ENCODE measurements at places on chromosomes 3 and 15. TPM values are rescaled to one million over a fixed set of nuclear protein-coding genes. Genes with fewer than 3 reads are reported as not detected.

- DNase-seq = no peak
Observed at GRCh38 chr3:157040456-157040855, 119.5 kb downstream of the CCNL1 start.

- no peak for DNase-seq
Observed at GRCh38 chr15:66323312-66323928, 30.1 kb downstream of the DIS3L start.

- DNase-seq = no peak
Observed at GRCh38 chr3:143182866-143183664, 63.5 kb downstream of the CHST2 start.

DNA sequence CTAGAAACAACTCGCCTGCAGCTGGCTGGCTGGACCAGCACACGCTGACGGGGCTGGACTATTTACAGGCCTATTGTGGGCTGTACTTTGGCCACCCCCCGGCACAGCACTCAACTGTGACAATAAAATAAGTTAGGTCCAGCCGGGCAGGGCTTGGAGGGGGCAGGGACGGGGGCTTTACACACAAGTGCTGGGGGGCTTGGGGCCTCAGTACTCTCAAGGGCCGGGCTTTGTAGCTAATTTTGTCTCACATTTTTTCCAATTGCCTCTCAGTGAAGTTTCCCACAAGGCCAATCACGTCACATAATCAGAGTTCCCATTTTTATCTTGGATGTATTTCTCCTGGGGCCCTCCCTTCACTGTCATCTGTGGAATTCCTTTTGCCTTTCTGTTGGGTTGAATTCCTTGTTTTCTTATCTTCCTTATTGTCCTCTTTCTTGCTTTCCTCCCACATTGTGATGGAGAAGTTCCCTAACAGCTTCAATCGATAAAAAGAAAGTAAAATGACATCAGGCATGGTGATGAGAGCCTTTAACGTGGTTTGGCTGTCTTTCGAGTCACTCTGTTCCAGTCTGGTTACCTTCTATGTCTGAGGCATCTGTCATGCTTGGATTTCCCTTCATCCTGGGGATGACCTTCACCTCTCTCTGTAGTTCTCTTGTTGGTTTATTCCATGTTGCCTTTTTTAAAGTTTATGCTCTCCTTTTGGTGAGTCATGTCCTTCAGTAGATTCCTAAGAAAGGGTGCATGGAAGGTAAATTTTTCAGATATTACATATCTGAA, 44.1 kb upstream of the CMTM7 start:
- no peak for DNase-seq

- no peak for DNase-seq
Observed at GRCh38 chr15:45732662-45733061, 97.8 kb downstream of the SQOR start.

GRCh38 chr3:2567451-2567850, 468.8 kb downstream of the CNTN4 start:
- DNase-seq = no peak

- DNase-seq = no peak
Observed at GRCh38 chr3:48433472-48434118, 3.7 kb upstream of the PLXNB1 start.

DNA sequence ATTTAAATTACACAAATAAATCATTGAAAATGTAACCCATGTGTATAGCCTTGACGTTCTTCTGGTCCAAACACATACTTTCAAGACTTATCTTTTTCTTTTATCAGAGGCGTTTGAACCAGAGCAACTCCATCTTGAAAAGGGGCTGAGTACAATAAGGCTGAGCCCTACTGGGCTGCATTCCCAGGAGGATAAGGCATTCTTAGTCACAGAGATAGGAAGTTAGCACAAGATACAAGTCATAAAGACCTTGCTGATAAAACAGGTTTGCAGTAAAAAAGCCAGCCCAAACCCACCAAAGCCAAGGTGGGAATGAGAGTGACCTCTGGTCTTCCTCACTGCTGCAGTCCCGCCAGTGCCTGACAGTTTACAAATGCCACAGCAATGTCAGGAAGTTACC, 101.0 kb upstream of the IGSF10 start:
- no peak for DNase-seq

GRCh38 chr15:92095693-92096092, 242.2 kb downstream of the SLCO3A1 start:
- no peak for DNase-seq

DNA sequence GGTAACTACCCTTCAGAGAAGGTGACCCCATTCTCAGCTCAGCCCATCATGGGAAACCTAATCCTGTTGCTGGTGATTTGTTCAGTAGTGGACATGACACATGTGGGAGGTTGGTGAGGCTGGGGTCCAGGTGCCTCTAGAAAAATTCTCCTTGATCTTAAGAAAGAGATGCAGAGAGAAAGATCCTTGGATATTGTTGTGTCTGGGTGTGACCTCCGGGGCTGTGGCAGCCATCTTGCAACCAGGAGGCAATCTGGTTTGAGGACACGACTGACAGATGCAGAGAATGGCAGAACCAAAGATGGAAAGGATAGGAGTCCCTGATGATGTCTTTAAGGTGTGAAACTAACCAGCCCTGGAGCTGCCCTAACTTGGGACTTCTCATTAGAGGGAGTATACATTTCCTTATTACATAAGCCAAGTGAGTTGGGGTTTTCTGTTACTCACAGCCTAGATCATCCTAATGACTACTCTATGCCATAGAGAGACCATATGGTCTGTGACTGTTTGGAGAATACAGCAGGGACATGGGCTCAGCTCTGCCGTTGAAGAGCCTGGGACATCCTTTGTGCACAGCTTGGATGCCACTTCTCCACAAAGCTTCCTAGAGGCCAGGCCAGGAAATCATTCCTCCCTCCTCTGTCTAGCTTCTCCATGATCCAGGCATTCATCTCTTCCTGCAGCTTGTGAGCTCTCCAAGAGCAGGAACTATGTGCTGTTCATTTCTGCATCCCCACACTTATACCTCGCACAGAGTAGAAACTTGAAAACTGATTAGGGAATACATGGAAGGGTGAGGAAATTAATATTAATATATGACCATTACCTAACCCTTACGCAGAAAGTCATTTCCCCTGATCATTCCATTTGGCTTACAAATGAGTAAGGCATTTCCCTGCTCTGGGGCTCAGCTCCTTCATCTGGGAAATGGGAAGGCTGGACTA, 45.9 kb downstream of the HRH1 start:
- no peak for DNase-seq

- no peak for DNase-seq
Observed at GRCh38 chr3:71310980-71311660, 272.4 kb downstream of the FOXP1 start.

- no peak for DNase-seq
Observed at GRCh38 chr3:60697132-60697531, 554.1 kb downstream of the FHIT start.

- no peak for DNase-seq
Observed at GRCh38 chr3:13879102-13879945, 547 bp downstream of the WNT7A start.

GRCh38 chr3:139519998-139520737, 19.4 kb downstream of the RBP1 start:
- DNase-seq = no peak

DNA sequence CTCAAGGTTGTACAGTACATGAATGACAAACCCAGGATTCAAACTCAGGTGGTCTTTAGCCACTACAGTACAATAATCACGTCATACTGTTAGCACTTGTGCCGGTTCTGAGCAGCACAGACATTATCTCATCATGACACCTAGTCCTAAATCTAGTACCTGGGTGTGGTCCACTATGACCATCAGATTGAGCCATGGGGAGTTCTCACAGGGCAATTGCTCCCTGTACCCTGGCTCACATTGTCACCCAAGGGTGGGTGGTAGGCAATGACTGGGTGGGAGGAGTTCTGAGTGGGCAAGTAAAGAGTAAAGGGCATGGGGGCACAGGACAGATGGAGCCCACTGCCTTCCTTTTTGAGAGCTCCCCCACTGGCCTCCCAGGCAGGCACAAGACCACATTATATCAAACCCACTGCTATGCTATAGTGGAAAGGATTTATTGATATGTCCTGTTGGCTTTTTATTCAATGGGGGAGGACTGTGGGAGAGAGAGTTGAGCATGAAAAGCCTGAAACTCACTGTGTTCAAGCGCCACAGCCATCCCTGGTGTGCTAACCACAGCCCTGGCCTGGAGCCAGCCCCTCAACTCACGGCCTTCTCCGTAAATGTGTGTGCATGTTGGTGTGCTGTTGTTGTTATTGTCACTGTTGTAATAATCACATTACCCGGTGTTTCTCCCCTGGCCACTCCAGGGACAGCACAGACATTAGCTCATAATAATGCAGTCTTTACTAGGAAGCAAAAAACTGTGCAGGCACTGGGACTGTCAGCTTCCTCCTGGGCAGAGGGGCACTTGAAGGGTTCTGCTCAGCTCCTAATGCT, 27.3 kb downstream of the ADCY5 start:
- no peak for DNase-seq

- no peak for DNase-seq
Observed at GRCh38 chr3:192223815-192224214, 503.5 kb downstream of the FGF12 start.

- DNase-seq = no peak
Observed at GRCh38 chr15:101463270-101463669, 26.2 kb downstream of the PCSK6 start.

GRCh38 chr3:81778678-81779182, 17.3 kb upstream of the GBE1 start:
- DNase-seq = no peak

DNA sequence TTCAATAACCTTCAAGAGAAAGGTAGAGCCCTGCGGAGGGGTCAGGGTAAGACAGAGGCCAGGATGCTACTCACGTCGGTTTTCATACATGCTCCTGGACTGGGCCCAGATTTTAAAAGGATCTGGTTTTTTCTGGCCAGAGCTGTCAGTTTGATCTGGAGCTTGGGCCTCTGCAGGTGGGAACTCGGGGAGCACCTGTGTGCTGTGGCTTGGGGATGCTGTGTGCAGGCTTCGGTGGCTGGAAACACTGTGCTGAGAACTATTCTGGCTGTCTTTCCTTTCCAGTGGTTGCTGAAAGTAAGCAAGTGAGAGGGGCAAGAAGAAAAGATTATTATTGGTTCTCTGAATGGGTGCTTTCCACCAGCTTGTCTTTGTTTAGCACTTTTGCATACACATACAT, 647.6 kb downstream of the MAGI1 start:
- no peak for DNase-seq

DNA sequence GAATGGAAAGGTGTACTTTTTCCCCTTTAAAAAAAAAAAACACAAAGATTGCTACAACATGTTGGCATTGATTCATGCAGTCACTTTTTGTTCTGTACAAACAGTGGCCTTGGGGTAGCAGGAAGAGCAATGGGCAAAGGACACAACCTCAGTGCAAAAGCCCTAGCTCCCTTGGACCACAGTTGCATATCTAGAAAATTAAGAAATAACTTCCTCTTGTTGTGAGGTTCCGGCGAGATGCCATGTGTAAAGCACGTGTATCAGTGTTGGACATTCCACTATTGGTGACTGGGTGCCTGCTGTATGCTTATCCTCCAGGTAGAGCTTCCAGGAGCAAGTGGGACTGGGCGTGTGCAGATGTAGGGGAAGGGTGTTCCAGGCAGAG, 164.5 kb downstream of the THSD4 start:
- DNase-seq = no peak

DNA sequence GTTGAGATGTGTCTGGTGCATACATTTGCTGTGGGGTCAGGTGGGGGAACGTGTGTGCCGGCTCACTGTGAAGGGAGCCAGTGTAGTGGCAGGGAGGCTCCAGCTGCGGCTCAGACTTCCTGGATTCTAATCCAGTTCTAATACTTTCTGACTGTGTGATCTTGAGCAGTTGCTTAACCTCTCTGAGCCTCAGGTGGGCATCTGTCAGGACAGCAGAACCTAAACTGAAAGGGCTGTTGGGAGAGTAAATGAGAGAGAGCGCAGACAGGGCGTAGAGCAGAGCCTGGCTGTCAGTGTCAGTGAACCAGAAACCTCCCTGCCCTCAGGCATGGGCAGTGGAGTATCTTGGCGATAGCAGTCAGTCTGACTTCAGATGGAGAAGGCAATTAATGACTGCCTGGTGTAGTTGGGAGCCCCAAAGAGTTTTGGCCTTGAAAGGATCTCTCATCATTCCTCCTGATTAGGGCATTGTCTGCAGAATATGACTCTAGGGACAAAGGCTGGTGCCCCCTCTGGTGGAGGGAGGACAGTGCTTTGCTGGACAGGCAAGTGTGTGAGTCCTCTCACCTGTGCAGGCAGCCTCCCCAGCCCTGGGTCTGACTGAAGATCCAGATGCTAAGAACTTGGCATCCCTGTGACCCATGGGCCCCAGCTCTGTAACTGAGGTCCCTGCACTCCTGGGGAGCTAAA, 9.6 kb downstream of the KBTBD13 start:
- DNase-seq = no peak

AADAC gene
- polyA plus RNA-seq = 0.25 TPM

EXD1 gene
- 0.07 TPM for polyA plus RNA-seq

SLC2A2 gene
- 19.5 TPM for polyA plus RNA-seq

PLA2G4D gene
- 0.07 TPM for polyA plus RNA-seq

ZNF197 gene
- 40.3 TPM for polyA plus RNA-seq

SLC6A1 gene
- polyA plus RNA-seq = 1.7 TPM

COL6A5 gene
- 0.07 TPM for polyA plus RNA-seq

EAF2 gene
- polyA plus RNA-seq = 9.1 TPM

Measured in left kidney (tissue), 8 donors.